ENCODE measurements at places on chromosomes 2 and 18. TPM values are rescaled to one million over a fixed set of nuclear protein-coding genes. Genes with fewer than 3 reads are reported as not detected.

GRCh38 chr2:122323927-122324326 is 568.5 kb downstream of the TSN start:
- DNase-seq = no peak

DNA sequence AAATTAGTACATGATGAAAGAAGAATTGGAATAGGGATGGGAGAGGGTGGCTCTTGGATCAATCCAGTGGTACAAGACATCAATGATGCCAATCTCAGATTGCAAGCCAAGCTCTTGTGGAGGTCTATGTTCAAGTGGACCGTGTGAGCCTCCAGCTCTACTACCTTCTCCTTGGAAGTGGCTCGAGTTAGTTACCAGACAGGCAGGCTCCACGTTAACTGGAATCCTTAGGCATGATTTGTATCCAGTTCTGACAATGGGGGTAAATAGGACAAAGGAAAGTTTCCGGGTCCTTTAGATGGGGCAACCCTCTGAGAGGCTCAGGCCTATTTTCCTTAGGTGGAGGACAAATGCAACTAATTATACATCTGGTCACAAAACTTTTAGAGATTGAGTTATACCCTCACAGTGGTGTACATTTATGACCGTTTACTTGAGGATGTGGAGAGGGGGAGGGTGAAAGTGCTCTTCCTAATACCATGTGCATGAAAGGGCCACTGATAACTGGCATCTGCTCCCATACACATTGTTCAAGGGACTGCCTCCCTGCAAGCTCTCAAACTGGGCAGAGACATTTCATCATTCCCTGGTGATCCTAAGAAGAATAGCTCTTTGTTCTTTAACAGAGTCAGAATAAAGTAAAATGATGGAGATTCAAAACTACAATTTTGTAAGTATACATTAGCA is 180.2 kb downstream of the SOCS6 start:
- DNase-seq = no peak

GRCh38 chr2:162219426-162219825 is 23.8 kb downstream of the FAP start:
- no peak for DNase-seq

DNA sequence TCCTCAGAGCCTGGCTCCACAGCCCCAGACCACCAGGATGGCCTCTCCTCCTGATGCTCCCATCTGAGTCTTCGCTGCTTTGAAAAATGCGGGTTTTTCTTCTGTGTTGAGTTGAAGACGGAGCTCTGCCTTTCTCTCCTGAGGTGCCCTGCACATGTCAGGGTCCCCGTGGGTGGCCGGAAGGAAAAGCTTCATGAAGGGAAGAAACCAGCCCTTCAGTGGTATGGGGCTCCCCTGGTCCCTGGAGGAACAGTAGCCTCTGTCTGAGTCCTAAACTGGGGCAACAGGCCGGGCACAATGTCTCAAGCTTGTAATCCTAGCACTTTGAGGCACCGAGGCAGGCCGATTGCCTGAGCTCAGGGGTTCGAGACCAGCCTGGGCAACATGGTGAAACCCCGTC is 54.7 kb upstream of the CAB39 start:
- no peak for DNase-seq

- no peak for DNase-seq
These were observed 21.8 kb downstream of the COL6A3 start for GRCh38 chr2:237392186-237392585.

GRCh38 chr2:109102588-109103233 is 26.3 kb upstream of the SH3RF3 start:
- DNase-seq = no peak

DNA sequence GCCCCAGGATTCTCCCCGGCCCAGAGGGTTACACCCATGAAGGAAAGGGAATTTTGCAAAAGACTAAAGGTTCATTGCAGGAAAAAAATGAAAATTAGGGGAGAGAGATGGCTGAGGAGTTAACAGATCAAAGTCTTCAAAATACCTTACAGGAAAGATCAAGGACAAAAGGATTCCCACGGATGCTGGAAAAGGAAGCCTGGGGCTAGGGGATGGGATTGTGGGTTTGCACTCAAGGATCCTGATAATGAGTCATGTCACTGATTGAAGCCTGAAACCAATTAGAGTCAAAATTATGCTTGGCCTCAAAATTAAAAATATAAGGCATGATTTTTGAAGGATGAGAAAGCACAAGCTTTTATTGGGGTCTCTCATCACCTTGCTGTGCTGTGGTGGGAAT is 32.6 kb upstream of the COPS8 start:
- no peak for DNase-seq

DNA sequence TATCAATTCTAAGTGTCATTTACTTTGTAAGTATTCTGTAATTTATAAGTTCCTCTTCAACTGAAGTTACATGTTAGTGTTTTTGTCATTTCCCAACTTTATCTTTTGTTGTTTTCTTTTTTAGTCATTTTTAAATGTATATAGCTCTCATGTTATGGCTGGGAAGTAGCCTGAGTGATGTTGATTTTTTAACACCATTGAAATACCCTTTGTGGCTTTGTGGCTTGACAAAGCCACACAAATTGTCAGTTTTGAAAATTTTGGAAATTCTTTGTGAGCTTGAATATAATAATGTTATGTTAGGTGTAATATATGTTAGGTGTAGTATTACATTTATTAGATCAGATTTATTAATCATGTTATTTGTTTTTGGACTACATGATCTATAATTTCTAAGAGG is 16.7 kb downstream of the DNAJC10 start:
- no peak for DNase-seq

DNA sequence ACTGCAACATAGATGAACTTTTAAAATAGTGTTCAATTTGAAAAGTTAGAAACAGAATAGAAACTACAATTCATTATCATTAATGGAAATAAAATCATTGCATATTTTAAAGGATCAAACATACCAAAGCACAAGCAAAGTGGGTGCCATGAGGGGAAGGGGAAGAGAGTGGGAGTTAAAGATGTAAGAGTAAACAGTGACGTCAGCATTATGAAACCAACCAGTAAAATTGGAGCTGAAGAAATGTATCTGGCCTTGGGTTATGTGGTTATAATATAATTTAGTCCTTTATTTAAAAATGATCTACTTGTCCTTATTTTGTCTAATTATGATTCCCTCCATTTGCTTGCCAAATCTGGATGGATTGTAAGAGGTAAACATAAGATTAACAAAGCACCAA is 6.0 kb downstream of the LINC00305 start:
- DNase-seq = no peak

DNA sequence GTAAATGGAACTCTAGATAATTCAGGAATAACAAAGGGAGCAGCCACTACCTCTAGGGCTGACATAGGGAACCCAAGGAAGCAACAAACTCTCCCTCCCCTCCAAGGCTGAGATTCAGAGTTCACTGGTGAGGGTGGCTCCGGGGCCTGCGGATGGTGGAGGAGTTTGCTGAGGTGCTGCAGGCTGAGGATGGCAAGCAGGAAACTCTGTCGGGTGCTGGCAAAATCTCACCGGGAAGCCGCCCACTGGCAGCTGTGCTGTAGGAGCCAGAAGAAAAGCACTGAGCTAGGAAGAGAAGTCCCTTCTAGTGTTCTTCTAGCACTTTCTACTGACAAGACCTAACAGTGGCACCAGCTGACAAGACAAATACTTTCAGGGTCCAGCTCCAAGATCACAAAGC is 12.5 kb upstream of the HAAO start:
- DNase-seq = no peak

GRCh38 chr2:241091201-241091600 is 10.9 kb downstream of the MTERF4 start:
- no peak for DNase-seq

GRCh38 chr2:140654565-140654964 is 1476.3 kb downstream of the LRP1B start:
- no peak for DNase-seq

GRCh38 chr2:75787532-75788132 is 76.9 kb upstream of the GCFC2 start:
- DNase-seq = no peak

DNA sequence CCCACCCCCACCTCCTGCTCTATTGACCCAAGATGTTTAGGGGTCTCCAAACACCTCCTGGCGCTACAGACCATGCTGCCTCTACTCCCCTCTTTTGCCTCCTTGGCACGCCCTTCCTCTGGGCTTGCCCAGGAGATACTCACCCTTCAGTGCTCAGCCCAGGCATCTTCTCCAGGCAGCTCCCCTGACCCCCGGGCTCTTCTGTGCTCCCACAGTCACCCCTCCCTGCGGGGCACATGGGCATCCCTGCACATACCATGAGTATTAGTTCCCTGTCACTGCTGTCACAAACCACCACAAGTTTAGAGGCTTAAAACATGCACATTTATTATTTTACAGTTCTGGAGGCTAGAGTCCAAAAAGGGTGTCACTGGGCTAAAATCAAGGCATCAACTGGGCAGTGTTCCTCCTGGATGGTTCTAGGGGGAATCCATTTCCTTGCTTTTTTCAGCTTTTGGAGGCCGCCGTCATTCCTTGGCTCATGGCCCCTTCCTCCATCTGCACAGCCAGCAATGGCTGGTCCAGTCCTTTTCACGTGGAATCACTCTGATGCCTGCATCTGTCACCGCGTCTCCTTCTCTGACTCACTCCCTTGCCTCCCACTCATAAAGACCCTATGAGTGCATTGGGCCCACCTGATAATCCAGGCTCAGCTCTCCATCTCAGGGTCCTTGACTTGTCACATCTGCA is 230.4 kb upstream of the COPS8 start:
- DNase-seq = no peak

Gene SH2D6
- total RNA-seq = 0.63 TPM

Gene MYO3B
- total RNA-seq = 0.18 TPM
